ENCODE measurements at places on chromosomes 3 and 15. TPM values are rescaled to one million over a fixed set of nuclear protein-coding genes. Genes with fewer than 3 reads are reported as not detected.

GRCh38 chr3:28103861-28104260, 137.6 kb upstream of the CMC1 start:
- no peak for DNase-seq

DNA sequence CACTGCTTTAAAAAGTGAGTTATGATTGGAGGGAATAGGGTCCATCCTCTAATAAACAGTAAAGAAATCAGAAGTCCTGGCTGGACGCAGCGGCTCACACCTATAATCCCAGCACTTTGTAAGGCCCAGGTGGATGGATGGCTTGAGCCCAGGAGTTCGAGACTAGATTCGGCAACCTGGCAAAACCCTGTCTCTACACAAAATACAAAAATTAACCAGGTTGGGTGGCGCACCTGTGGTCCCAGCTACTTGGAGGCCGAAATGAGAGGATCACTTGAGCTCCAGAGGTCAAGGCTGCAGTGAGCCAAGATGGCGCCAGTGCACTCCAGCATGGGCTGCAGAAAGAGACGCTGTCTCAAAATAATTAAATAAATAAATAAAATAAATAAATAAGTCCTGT, 171.2 kb downstream of the POTEB3 start:
- DNase-seq, result no peak

DNA sequence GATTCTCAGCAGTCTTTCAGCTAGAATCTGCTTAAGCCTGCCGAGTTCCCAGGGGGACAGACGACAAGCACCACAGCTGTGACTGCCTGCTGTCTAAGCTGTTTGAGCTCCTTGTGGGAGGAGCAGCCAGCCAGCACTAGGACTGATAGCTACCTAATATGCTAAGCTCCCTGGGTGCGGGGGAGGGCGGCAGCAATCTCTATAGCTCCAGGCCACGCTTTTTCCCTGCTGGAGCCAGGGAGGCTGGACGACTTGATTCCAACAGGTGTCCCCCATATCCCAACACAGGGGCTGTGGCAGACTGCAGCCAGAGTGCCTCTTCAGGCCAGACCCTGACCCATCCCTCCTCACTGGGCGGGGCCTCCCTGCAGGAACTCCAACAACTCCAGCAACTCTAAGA, 134.1 kb upstream of the ARPP21 start:
- no peak for DNase-seq

Gene ACAP2
- 16.4 TPM for total RNA-seq

DNA sequence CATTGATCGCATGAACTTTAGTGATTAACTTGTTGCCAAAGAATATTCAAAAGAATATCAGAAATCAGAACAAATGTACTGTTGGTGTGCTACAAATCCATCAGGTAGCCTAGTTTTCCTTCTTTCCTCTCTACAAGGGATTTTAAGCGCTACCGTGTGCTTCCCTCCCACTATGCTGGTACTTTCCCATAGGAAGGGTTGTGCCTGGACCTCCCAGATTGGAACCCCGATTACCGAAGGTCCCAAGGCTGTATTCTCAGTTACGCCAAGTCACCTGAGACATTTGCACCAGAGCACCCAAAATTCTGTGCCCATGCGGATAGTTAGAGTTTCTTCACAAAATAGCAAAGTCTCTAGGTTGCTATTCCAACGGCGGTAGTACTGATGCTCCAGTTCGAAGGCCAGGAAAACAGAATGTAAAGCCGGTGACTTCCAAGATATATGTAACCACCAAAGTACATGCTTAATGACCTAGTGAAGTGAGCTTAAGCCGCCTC, 23.4 kb upstream of the GATM start:
- no peak for DNase-seq

Gene LIPC
- total RNA-seq, result not detected

GRCh38 chr15:90813796-90814190, 54.6 kb upstream of the FURIN start:
- DNase-seq, result peak; percentile 64

Gene RBSN
- 5.8 TPM for total RNA-seq

Gene EIF2B5
- 36.2 TPM for total RNA-seq

GRCh38 chr15:75650908-75651809, 3.4 kb downstream of the SNX33 start:
- DNase-seq, result peak; percentile 28

DNA sequence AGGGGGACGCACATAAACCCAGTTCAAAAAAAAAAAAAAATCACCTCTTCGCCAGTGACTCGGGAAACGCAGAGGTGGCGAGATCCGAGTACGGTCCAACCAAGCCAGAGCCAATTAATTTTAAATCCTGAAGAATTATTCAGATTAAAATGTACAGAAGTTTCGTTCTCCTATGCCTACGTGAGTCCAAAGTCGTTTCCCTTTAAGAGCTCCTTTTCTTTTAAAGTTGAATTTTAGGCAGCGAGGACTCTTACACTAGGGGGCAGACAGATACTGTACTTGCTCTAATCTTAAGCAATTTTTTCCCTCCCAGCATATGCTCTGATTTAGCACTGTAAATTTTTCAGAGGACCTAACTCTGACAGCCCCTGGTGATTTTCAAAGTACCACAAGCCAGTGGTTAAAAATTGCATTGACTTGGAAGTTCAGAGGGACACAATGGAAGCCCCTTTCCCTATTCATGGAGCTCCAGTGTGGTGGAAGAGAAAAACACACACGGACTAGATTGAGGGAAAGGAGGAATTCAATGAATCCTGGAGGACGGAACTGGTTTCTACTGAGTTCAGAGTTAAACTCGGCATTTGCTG, 3.3 kb upstream of the NR2F2 start:
- peak; percentile 89 for DNase-seq
